ENCODE measurements at places on chromosomes 3 and 15. TPM values are rescaled to one million over a fixed set of nuclear protein-coding genes. Genes with fewer than 3 reads are reported as not detected.

Gene HTR3E
- polyA plus RNA-seq: not detected

Gene GOLGA8J
- not detected for polyA plus RNA-seq

Gene GPR15
- polyA plus RNA-seq: 6.4 TPM

Gene EFCAB12
- 3.1 TPM for polyA plus RNA-seq

Gene PLA2G4E
- not detected for polyA plus RNA-seq

Gene LDHAL6B
- polyA plus RNA-seq: not detected

Gene IMPDH2
- 205 TPM for polyA plus RNA-seq

Gene C3orf80
- polyA plus RNA-seq: not detected
